ENCODE measurements at places on chromosomes 11 and 22. TPM values are rescaled to one million over a fixed set of nuclear protein-coding genes. Genes with fewer than 3 reads are reported as not detected.

Gene APOBEC3B
- total RNA-seq = 30.2 TPM

Gene HBG2
- not detected for total RNA-seq

Gene APOL5
- not detected for total RNA-seq

Gene BEST1
- total RNA-seq = 0.91 TPM

Gene MYOD1
- total RNA-seq = not detected

Gene GLYAT
- total RNA-seq = not detected

Gene OR52A1
- not detected for total RNA-seq

Gene TENM4
- 0.01 TPM for total RNA-seq

Gene OSM
- total RNA-seq = not detected

Gene CAPN1
- total RNA-seq = 104 TPM

Gene SUSD2
- total RNA-seq = 49.5 TPM

All from A549 treated with RU486 at 1 μM for 4 hours (cell line).